ENCODE measurements at places on chromosomes 4 and X.
A peak's percentile ranks its signal among the peaks of the same experiment; 100 is the strongest.

DNA sequence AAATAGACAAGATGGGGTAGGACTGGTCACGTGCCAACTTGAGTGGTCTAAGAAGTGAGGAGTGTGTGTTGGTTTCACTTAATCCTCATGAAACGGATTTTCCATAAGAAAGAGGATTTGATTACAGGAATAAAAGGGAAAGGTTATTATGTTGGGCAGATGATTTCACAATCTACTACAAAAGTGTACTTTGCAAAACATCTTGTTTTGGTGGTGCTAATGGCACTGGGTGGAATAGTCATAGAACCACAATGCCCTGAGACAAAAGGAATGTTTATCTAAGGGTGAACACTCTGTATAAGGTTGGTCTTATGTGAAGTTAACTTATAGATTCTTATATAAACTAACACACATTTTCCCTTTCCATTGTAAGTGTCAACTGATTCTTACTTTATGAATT, 45.6 kb downstream of the GLUD2 start:
- no peak for DNase-seq

DNA sequence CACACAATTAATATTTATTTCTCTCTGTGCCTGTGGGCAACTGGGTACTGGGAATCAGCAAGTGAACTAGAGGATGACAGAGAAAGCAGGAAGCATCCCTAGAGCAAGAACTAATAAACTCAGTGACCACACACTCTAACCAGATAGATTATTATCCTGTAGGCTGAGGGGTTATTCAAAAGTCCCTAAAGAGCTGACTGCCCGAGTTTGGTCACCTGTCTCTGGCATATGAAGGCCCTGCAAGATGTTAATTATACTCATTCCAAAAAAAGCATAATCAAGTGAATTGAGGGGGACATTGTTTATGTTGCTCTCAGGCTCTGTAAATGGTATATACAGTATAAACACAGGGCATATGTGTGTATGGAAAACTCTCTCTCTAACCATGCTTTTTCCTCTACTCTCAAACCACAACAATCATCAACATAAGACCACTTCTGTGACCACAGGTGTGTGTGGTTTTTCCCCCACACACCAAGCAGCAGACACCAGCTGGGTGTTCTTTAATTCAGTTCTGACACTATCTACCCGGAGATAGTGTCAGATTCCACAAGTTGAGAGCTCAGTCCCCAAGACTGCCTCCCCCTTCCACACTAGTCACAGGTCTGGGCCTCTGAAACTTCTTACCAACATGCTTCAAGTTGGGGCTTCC, 6.2 kb upstream of the HPSE start:
- DNase-seq = peak; percentile 6

GRCh38 chr4:110970642-110971041, 347.8 kb upstream of the PITX2 start:
- DNase-seq = no peak

DNA sequence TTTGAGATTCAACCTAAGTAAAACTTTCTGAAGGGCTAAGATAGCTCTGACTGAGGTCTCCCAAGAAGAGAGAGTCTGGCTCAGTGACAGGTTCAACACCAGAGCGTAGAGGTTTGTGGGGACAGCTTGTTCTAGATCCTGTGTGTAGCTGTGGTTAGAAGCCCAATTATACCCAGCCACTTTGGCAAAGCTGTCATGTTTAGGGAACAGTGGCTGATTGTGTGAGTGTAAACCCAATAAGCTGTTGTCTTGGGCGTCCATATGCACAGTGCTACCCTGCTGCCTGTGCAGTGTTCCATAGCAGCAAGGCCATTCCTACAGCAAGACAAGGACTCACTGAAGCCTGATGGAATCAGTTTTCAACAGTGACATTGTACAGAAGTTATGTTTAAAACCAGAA, 11.2 kb upstream of the SCRG1 start:
- no peak for DNase-seq
